ENCODE measurements at places on chromosomes 7 and 10.

- DNase-seq = no peak
These were observed 466.2 kb downstream of the TYW1 start for GRCh38 chr7:67462781-67463191.

DNA sequence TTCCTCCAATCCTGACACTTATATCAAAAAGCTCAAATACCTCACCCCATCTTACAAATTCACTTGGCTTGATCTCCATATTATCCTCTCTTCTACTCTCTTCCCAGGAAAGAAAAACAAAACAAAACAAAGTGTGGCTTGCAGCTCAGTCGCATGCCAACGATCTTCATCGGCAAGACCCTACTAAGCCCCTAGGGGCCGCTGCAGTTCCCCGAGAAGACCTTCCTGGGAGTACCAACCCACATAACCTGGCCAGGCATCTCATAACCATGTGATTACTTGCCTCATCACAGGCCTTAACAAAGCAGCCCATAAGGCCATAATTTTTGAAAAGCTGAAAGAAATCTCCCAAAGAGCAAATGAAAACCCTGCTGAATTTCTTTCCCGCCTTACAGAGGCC is 103.7 kb downstream of the ZNF92 start:
- no peak for DNase-seq

- no peak for DNase-seq
These were observed 137.8 kb upstream of the TNS3 start for GRCh38 chr7:47719675-47720074.

- no peak for DNase-seq
These were observed 70.4 kb downstream of the HERPUD2 start for GRCh38 chr7:35624299-35625186.

- no peak for DNase-seq
These were observed 265.4 kb upstream of the C7orf33 start for GRCh38 chr7:148325208-148325607.

Measured in activated gamma-delta T cell (primary cell).